ENCODE measurements at places on chromosomes 7 and 10.

DNA sequence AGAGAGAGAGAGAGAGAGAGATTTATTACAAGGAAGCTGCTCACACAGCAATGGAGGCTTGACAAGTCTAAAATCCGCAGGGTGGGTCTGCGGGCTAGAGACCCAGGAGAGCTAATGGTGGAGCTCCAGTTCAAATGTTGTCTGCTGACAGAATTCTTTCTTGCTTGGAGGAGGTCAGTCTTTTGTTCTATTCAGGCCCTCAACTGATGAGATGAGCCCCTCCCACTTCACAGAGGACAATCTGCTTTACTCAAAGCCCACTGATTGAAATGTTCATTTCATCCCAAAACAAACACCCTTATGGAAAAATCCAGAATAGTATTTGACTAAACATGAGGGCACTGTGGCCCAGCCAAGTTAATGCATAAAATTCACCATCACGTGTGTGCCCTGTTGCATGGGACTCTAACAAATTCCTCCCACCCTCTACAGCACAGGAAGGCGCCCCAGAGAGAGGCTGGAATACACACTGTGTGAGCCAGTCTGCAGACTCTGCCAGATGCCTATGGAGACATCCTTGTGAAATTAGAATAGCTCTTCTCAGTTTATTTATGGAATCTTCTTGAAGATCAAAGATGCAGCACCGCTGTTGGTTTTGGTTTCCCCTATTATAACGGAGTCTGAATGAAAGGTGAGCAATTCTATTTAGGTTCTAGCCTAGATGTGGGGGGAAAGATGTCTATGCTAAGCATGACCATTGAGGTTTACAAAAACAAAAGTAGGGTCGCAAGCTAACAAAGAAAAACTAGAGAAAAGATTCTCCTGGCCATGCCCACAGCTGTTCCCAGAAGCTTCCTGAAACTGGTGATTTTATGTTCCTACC lies 123.0 kb upstream of the SFMBT2 start:
- DNase-seq, result no peak

DNA sequence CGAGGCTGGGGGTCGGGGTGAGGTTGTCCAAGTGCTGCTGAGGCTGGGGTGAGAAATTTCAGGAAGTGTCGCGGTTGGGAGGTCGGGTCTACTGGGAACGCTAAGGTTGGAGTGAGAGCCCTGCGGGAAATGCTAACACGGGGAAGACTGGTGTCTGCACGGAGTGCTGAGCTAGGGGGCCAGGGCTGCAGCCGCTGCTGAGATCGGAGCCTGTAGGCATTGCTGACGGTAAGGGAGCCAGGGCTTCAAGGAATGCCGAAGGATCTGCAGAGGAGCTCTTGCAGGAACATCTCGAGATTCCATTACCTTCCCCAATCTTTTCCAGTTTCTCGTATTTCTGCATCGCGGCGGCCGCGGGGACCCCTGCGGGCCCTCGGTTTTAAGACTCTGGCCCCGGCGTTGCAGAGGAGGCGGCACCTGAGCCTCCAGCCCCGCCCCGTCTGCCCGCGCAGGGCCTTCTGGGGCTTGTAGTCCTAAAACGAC lies at the start of gene CDK5:
Gene CDK5, minus strand, starts transcription at position 392 of the 483 bp plus-strand sequence. Its CDS starts 49 bp downstream, at position 343.
- DNase-seq, result peak; percentile 57

GRCh38 chr7:40327873-40328272 lies 193.1 kb downstream of the SUGCT start:
- DNase-seq, result no peak

DNA sequence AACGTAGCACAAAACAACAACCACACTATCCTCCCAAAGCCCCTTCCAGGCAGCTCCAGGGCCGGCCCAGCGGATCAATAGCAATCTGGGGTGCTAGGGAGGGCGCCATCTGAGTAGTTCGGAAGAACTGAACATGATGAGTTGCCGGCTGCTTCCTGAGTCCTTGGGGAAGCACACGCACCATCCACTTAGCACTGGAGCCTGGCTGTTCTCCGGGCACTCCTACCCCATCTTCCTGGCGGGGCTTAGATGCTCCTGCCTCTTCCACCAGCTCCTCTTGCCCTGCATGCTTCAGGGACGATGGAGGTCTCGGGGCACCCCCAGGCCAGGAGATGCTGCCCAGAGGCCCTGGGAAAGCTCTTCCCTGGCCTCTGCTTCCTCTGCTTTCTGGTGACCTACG lies at the start of gene KCNK18:
Gene KCNK18, plus strand, starts transcription at position 301 of the 400 bp plus-strand sequence. Its CDS starts 0 bp downstream, at position 301.
- no peak for DNase-seq

GRCh38 chr10:83580373-83581012 lies 558.8 kb upstream of the GHITM start:
- DNase-seq, result no peak

DNA sequence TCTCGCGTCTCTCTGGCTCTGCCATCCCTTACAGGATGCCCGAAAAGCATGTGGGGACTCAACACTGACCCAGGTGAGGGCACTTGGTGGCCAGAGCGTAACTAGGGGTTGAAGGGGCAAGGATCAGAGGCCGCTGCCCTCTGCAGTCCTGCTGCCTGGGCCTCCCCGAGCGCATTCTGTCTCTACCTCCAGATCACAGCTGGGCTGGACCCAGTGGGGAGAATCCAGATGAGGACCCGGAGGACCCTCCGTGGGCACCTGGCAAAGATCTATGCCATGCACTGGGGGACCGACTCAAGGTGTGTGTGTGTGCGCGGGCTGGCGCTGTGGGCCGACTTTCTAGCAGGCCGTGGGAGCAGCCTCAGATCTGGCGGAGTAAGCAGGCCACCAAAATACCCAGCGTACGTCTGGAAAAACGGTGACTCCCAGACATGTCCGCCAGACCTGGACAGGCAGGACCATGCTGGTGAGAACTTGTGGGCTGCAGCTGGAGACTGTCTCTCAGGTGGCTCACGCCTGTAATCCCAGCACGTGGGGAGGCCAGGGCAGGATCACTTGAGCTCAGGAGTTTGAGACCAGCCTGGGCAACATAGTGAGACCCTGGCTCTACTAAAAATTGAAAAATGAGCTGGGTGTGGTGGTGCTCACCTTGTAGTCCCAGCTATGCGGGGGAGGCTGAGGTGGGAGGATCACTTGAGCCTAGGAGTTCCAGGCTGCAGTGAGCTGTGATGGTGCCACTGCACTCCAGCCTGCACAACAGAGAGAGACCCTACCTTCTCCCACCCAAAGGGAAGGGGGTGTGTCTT lies 3.2 kb downstream of the GNB2 start:
- no peak for DNase-seq

GRCh38 chr10:101763141-101763846 lies 12.6 kb downstream of the FGF8 start:
- no peak for DNase-seq

- DNase-seq, result no peak
Measured at GRCh38 chr10:44125879-44126278, 259.0 kb downstream of the CXCL12 start.

DNA sequence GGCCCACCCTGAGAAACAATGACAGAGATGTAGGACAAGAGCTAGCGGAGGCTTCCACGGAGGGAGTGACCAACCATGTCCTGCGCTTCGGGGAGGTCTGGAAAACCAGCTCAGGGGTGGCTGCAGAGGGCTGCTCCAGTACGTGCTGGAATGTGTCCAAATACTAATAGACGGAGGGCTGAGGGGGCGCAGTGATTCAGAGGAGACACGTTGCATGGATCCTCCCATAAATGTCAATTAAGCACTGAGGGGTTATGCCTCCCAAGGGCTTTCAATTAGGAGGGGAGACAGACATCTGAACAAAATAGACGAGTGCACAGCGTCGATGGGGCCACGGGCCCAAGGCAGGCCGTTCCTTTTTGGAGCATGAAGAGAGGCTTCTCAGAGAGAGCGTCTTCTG lies 51.0 kb upstream of the NPS start:
- no peak for DNase-seq

- no peak for DNase-seq
Measured at GRCh38 chr10:109898666-109899355, 24.5 kb downstream of the XPNPEP1 start.

DNA sequence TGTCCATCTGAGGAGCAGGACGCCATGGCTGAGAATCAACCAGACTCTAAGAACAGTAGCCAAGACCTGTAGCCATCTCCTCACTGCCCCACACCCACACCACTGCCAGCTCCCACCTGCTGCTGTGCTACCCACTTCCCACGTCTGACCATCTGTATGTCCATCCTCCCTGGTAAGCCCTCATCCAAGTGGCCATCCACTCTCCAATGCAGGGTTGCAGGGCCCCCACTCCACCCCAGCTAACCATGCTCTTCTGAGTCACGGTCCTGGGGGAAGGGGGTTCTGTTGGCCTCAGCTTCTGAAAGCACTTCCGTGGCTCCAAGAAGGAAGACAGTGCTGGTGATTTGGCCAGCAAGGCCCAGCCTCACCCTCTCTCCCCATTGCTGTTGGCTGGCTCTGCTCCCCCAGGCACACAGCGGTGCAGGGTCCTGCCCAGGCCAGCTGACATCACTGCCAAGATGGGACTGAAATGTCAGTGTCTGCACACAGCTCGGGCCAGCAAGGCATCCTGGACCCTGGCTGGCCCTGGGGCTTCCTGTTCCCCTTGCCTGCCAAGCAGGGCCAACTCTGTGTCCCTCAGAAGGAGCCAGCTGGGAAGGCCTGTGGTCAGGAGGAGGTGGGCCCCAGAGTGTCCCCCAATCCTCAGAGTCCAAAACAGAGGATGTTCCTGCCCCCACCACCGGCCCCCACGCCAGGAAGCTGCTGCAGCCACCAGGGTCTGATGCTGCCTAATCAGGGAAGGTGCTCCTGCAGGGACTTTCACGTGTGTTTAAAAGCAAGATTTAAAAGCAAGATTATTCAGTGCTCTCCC lies 17.5 kb downstream of the RASGEF1A start:
- peak; percentile 39 for DNase-seq

DNA sequence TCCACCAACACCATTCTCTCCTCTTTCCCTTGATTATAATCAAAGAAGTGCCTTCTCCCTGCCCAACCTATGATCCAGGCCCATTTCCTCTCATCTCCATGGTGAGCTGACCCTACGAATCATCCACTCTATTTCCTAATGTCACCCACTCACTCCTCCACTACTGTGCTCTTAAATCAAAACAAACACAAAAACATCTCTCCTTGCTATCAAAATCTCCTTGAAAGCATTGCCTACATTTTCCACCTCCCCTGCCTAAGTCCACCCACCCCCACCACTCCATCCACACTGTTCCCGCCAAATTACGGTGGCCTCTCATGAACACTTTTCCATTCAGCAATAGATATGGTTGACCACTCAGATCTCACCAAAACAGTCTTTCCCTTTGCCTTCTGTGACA lies 5.3 kb downstream of the DYDC1 start:
- no peak for DNase-seq

DNA sequence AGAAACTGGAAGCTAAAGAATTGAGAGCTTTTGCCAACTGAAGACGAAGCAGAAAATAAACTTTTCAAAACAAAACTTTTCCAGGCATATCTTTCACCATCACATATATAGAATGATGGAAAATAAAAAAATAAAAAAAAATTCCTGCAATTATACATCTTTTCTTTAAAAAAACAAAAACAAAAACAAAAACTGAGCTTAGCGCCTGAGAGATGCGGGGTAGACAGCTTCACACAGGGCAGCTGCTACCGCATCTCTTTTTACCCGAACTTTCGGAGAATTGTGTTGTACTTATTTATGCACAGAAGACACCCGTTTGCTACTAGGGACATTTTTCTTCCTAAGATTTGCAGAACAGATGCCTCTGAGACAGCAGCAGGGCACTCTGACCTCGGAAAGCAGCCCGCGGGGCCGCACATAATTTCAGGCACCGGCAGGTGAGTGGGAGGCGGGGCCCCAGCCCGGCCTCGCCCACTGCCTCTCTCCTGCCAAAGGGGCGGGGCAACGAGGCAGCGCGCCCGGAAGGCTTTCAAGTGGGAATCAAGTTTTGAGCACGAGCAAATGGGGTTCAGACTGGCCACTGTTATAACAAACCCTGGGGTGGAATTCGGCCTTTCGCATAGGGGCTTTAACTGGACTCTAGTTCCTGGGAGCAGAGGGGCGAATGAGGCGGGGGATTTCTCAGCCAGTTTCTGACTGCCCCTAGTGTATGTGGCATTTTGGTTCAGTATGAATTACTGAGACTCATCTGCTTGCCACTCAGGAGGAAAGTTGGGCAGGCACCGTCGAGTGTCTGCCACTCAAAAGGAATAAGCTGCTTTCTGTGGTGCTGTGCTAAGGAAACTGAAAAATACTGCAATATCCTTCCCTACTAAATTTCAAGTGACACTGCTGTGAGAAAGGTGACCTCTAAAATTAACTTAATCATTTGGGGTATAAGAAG lies 18.5 kb upstream of the FAM133B start:
- DNase-seq, result no peak

- DNase-seq, result no peak
Measured at GRCh38 chr10:85868627-85869499, 497.7 kb downstream of the GRID1 start.

- DNase-seq, result no peak
Measured at GRCh38 chr7:123148813-123149212, 51.0 kb downstream of the SLC13A1 start.

DNA sequence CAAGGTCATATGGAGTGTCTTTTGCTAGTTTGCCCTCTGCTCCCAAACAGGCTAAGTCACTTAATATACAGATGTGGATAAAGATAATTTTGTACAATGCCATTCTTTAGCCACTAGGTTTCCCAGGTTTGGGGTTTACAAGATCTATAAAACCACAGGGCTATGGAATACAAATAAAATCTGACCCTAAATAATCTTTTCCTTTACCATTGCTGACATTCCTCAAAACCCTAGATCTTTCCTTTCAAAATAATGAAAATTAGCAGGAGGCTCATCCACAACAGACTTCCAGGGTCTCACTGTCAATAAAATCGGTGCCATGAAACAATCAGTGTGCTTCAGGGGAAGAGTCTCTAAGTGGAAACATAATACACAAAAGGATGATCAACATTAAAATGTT lies 148.4 kb downstream of the CPEB3 start:
- no peak for DNase-seq

GRCh38 chr10:21534604-21535493 lies 817 bp downstream of the MLLT10 start:
- peak; percentile 70 for DNase-seq

DNA sequence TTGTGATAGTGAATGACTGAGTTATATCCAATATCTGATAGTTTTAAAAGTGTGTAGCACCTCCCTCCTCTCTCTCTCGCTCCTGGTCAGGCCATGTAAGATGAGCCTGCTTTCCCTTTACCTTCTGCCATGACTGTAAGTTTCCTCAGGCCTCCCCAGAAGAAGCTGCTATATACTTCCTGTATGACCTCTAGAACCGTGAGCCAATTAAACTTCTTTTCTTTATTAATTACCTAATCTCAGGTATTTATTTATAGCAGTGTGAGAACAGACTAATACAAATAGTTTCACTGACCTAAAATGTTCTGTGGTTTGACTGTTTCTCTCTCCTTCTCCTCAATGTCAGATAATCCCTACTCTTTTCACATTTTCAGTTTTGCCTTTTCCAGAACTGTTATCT lies 321.3 kb upstream of the MBL2 start:
- DNase-seq, result no peak

DNA sequence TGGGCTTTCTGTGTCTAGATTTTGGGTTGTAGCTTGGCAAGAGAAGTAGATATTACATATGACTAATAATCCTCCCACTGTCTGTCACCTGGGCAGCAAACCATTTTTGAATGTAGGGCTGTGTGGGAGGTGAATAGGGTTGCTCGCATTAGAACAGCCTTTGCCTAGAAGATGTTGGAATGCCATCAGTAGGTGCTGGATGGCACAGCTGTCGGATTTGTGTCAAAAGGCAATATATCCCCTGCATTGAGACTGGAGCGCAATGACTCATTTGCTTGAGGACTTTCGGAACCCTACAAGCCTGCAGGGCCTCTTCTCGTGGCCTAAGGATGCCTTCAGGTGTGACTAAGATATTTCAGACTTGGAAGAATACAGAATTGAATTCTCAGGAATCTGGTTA lies 323.8 kb downstream of the GPR158 start:
- DNase-seq, result no peak

GRCh38 chr7:66847879-66848790 lies 72.9 kb upstream of the TMEM248 start:
- no peak for DNase-seq

- no peak for DNase-seq
Measured at GRCh38 chr7:17524746-17525145, 226.3 kb downstream of the AHR start.

Measured in activated CD8-positive, alpha-beta memory T cell treated with anti-CD3 and anti-CD28 coated beads, Interleukin-2, amount 10 ng/mL, durations not matched to agents 7 days and 5 days (primary cell).